ENCODE measurements at places on chromosomes 1 and 21.

DNA sequence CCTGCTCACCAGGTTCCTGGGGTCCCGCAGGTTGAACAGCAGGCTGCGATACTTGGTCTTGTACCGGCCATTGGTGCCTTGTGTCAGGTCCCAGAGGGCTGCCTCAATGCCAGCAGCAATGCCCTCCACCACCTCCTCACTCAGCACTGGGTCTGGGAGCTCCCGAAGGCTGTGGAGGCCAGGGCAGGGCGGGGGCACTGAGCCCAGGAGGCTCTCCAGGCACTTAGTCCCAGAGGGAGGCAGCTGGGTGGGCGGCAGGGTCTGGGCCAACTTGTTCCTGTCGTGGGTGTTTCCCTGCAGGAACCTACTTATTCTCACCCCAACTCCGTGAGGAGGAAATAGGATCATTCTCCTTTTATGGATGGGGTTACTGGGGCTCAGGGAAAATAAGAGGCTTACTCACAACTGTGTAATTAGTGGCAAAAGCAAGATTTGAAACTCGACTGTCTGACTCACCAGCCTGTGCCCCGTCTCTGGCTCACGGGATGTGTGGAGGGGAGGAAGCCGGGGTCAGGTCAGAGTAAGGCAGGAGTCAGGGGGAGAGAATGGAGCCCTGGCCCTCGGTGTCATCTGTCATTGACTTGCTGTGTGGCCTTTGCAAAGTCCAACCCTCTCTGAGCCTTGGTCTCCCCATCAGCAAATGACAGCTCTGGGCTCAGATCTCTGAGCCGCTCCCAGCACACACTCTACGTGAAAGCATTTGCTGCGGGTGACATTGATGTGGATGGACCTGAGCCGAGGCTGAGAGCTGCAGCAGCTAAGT lies 17.2 kb downstream of the SPOCD1 start:
- peak; percentile 54 for DNase-seq

GRCh38 chr1:32798191-32798590 lies 19.0 kb downstream of the YARS1 start:
- peak; percentile 75 for DNase-seq

DNA sequence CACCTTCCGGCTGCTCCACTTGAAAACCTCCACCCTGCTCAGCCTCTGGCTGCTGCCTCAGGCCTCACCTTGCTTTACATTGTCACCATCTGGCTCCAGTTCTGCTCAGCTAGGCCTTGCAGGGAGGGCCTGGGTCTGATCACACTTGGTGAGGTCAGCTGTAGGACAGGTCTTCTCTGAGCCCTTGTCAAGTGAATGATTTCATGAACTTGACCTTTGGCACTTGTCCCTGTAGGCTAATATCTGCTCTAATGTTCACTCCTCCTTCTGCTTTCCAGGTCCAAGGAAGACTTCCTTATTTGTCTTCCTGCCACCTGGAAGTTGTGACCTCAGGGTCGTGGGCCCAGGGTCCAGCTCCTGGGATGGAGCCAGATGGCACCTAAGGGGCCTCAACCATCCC lies 41.4 kb downstream of the PTPRF start:
- no peak for DNase-seq

DNA sequence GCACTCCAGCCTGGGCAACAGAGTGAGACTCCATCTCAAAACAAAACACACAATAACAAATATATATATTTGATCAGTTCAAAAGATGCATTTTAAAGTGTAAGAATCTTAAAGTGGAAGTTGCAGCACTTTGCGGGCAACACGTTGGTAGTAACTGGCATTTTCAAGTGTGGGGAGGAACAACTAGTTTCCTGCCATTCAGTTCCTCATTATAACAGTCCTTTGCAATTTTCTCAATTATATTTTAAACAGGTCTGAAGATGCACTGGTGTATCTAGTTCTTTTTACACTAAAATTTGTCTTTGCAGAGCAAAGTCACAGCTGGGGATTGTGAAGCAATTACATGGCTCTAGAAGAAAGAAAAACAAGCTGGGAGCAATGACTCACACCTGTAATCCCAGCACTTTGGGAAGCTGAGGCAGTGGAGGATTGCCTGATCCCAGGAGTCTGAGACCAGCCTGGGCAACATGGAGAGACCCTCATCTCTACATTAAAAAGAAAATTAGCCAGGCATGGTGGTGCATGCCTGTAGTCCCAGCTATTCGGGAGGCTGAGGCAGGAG lies 25.3 kb downstream of the RRAGC start:
- no peak for DNase-seq

DNA sequence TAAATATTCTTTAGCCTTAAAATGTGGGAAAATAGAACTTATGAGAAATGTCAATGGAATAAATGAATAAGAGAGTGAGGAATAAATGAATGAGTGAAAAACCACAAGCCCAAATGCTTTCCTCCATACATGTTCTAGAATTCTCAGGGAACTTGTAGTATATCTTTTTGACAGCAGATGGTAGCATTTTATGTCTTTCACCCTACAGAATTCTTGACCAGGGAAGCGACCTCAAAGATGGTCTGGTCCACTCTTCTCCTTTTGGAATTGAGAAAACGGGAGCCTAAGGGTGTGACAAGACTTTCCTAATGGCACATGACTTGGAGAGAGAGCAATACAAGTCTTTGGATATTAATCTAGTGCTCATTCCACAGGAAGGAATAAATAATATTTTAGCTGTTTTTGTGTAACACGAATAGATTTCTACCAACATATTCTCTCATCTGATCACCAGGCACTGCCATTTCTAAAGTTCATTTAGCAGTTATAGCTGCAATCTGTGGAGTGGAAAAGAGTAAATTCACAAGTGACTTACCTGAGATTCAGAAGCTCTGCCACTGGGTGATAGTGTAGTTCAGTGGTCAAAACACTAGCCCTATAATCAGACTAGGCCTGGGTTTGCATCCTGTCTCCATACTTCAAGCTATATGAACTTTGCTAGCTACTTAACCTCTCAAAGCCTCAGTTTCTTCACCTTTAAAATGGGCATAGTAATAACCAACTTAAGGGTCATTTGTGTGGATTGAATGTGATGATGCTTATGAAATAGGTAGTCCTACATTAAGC lies 15.0 kb upstream of the F5 start:
- peak; percentile 13 for DNase-seq

DNA sequence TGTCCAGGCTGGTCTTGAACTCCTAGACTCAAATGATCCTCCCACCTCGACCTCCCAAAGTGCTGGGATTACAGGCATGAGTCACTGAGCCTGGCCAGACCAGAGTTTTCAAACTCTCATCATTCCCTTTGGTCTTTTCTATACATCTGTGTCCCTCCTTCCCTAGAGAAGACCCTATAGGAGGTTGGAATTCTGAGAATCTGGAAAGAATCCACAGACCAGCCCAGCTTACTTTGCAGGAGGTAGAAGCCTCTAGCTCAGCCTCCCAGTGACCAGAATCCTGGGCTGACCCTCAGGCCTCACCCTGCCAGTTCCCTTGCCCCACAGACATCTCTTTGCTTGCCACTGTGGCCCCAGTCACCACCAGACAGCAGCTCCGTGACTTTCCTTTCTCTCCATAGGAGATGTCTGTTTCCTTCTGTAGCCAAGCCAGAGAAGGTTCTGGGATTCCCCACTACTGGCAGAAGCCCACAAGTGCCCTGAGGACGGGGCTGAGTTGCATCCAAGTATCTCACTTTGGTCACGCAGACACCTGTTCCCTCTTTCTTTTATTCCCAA lies 34.7 kb upstream of the KHDRBS1 start:
- DNase-seq, result no peak

- no peak for DNase-seq
These were observed 280.4 kb downstream of the HLX start for GRCh38 chr1:221159608-221160007.

GRCh38 chr21:26732432-26733221 lies 112.6 kb downstream of the ADAMTS1 start:
- peak; percentile 24 for DNase-seq

DNA sequence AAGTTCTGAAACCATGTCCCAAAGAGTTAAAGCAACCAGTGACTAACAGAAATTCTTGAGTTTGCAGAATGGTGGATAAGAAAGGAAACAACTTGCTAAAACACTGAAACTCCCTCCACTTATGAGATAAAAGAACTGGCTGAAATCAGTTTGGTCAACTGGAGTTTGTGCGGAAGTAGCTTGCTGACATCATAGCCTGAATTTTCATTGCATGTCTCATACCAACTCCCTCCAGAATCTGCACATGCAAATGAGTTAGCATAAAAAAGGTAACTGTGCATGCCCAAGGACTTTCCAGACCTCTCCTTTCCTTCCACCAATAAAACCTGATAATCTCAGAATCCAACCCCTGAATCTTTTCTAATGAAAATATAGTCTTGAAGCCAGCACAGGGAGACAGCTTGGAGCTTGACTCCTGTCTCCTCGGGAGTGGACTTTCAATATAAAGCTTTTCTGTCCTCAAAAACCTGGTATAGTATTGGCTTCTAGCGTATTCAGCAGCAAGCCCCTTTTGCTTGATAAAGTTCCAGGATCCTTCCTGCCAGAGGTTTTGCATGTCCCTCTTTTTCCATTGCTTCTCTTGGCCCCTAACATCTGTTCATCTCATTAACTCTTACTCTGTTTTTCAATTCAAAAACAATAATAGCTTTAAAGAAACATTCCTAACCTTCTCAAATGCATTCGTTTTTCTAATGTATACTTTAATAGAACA lies 785.8 kb upstream of the ADGRL4 start:
- no peak for DNase-seq

GRCh38 chr1:175152006-175152652 lies 40.4 kb downstream of the KIAA0040 start:
- no peak for DNase-seq

GRCh38 chr1:22932803-22933470 lies 39.7 kb downstream of the LACTBL1 start:
- no peak for DNase-seq

DNA sequence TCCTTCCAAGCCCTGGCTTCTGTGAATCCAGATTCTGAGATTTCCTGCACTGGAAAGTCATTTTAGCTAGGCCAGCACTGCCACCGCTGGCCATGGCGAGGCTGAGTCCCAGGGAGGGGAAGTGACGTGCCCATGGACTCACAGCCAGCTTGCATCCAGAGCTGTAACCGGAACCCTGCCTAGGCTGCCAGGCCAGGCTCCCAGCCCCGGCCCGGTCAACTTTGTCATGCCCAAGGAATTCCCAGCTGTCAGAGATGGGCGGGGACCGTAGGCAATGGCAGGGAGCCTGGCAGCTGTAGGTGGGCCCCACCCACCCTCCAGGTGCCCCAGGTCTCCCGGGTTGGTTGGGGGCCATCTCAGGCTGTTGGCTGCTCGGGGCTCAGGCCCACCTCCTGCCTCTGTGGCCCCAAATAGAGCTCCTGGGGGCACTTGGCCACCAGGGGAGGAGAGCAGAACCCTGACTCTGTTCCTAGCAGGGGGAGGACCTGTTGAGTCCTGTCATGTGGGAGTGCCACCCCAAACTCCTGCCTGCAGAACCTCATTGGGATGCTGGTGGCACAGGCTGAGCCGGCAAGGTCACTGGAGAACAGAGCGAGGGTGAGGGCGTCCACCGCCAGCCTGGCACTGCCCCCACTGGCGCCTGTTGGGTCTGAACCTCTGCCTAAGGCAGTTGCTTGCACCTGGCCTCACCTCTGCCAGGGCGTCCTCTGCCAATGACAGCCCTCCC lies 57.8 kb downstream of the FOXO6 start:
- DNase-seq, result no peak

DNA sequence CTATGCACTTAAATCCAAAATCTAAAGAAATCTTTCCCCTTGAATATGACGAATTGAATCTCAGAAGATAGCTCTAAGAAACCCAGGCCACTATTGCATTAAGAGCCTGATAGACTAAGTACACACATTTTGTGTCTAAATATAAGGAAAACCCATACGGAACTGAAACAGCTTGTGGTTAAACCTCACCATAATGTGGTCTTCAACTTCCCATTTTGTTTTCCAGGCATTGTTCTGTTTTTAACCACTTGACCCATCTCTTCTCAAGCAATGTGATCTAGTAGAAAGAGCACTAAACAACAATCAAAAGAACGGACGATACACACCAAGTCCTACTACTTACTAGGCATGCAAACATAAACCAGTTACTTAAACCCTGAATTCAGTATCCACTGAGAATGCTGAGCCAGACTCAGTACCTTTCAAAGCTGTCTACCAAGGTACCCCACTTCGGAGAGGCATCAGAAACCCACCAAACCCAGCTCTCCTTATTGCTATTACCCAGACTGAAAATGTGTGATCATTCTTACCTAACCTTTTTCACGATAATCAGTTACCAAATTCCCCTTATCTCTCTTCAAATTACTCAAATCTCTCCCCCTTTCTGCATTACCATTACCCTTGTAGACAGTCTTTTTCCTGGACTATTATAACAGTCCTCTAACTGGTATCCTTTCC lies 12.8 kb downstream of the OTUD7B start:
- DNase-seq, result no peak

DNA sequence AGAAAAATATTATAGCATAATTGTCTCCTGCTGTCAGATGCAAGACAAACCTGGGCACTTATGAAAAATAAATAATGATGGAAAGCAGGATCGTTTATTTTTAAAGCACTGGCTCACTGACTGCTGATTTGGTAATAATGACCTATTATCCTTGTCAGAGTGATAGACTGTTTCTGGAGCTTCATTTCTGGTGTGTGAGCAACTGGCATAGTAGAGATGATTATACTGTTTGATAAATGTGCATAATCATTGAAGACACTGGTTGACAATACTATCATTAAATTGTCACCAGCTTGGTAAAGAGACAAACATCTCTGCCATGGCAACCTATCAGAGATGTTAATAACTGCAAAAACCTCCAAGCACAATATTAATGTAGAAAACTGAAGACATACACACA lies 179.9 kb upstream of the ZNF644 start:
- DNase-seq, result no peak

Data from non-pigmented ciliary epithelial cell (primary cell).